ENCODE measurements at places on chromosomes 6 and 20.

DNA sequence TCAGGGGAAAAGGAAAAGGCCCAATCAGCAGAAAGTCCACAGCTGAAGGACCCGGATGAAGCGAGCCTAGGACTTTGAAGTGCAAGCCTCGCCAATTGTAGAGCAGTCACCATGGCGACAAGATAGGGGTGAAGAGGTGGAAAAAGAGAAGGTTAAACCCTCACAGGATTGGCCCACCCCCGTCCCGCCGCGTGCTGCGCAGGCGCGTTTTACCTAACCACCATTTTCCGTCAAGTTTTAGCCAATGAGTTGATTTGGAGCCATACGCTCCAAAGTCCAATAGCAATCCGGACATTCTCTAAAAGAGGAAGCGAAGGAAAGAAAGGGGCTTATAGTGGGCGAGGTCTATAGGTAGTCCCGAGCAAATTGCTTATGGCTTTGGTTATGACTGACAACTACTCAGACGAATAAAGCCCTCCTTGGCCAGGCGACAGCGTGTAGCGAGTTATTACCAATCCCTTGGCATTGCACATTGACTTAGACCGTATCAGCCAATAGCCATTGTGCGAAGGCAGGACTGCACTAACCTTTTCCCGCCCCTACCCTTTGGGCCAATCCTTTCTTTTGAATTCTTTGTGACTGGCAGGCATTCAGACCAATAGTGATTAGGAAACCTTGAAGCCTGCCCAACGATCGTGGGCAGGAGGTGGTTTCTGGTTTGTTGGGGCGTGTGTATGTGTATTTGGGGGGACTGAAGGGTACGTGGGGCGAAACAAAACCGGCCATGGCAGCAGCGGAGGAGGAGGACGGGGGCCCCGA is at the start of gene RNF5:
RNF5 (plus strand) TSS at position 618 of the 759 bp plus-strand sequence; CDS start at position 725, 107 bp downstream.
- peak; percentile 100 for DNase-seq

DNA sequence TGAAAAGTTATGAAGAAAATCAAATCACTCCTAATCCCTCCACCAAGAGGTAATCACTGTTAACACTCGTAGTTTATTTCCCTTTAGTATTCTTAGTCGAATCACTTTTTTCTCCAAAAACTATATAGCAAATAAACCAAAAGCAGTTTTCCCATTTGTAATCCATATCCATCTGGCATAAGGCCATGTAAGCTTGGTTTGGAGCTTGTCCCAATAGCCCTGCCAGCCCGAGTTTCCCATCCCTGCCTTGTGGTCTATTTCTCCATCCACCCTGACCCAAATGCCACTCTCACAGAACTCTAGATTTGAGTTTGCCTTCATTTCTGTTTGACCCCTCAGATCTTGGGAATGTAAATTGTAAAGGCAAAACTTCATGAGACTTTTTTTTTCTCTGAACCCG is 71.8 kb upstream of the DSP start:
- no peak for DNase-seq

- DNase-seq: no peak
These were observed 75.0 kb downstream of the MDGA1 start for GRCh38 chr6:37622646-37623071.

DNA sequence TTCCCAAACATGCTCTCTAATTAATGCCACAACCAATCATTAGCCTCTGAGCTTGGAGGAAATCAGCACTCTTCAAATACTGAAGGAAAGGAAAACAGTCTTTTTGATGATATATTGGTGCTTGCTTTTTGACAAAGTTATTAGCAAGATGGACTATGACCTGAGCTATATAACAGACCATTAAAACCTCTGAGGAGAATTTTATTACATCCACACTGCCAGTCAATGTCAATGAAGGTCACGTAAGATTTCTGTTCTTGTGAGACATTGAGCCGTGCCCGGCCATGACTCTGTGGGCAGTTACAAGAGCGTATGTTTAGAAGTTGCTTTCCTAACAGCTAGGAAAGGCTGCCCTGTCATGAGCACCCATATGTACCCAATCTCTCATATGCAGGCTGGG is 659.0 kb downstream of the UTRN start:
- DNase-seq: no peak

DNA sequence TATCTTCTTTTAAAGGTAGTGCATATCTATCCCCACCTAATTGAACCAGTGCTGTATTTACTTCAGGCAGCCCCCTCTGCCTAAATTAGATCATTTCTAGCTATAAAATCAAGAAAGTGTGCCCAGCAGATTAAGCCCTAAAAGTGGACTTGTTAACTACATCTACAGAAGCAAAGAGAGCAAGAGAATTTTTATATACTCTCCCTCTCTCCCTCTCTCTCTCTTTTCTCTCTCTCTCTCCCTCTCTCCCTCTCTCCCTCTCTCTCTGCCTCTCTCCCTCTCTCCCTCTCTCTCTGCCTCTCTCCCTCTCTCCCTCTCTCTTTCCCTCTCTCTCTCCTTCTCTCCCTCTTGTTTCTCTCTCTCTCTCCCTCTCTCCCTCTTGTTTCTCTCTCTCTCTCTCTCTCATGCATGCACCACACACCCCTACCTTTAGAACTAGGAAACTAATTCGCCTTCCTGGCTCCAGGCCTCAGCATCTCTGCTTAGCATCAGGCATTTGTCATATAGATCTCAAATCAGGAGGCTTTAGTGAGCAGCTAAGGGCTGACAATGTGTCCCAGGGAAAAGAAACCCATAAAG is 71.4 kb downstream of the FOXA2 start:
- DNase-seq: peak; percentile 23

- DNase-seq: no peak
These were observed 231.1 kb upstream of the TAB2 start for GRCh38 chr6:149086363-149086762.

GRCh38 chr6:116229287-116229913 is 24.5 kb downstream of the TSPYL4 start:
- DNase-seq: no peak

DNA sequence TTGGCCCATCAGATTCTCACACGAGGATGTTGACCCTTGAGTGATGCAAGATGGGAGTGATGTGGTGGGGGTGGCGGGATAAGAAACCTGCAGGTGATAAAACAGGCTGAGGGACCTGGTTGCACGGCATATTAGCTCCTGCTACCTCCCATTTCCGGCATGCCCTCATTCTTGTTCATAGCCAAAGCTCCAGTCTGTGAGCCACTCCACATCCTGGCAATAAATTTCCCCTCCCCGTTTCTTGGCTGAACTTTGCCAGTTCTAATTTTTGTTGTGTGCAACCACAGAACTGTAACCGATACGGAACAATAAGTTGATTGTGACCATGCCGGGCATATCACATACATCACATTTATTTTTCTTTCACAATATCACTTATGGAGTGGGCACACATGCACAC is 41.6 kb upstream of the NFATC2 start:
- DNase-seq: no peak

- no peak for DNase-seq
These were observed 112.2 kb downstream of the SULF2 start for GRCh38 chr20:47672886-47673670.

- DNase-seq: no peak
These were observed 74.7 kb downstream of the PTCHD4 start for GRCh38 chr6:48036316-48036715.

GRCh38 chr6:48834706-48835105 is 628.3 kb downstream of the MMUT start:
- DNase-seq: no peak

DNA sequence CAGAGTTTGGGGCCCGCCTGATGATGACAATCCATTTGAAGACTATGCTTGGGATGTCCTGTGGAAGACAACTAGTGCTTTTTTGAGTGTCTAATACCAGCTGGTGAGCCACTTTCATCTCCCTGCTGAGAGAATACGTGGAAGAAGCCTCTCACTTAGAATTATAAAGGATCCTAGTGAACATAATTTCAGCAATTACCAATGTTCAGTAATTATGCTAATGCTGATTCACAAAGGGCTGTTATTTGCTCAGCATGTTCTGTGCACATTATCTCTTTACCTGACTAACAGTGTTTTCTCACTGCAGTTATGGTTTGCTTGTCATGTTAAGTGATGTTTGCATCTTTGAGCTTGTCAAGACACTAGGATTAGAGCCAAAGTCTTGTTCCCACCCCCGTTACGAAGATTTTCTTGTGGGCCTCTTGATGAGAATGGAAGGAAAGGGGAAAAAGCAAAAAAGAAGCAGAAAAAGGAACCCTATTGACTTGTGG is 282.1 kb upstream of the CHD6 start:
- no peak for DNase-seq

GRCh38 chr6:128663238-128663637 is 142.8 kb upstream of the PTPRK start:
- DNase-seq: no peak

GRCh38 chr20:40679184-40679583 is 9.9 kb downstream of the MAFB start:
- DNase-seq: no peak

DNA sequence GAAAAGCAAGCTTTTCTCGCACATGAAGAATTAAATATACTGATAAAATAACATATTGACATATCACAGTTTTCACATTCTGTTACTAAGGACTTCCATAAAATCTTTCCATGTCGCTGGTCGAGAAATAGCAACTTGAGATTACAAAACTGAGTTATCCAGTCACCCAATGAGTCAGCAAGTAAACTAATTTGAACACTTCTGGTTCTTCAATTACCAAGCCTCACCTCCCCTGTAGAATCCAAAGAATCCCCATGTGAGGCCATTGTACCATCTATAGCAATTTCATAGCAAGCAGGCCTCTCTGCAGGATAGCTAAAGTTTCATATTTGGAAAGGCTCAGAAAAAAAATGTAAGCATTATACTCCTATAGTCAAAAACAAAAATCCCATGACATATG is 87.3 kb downstream of the PKHD1 start:
- no peak for DNase-seq

DNA sequence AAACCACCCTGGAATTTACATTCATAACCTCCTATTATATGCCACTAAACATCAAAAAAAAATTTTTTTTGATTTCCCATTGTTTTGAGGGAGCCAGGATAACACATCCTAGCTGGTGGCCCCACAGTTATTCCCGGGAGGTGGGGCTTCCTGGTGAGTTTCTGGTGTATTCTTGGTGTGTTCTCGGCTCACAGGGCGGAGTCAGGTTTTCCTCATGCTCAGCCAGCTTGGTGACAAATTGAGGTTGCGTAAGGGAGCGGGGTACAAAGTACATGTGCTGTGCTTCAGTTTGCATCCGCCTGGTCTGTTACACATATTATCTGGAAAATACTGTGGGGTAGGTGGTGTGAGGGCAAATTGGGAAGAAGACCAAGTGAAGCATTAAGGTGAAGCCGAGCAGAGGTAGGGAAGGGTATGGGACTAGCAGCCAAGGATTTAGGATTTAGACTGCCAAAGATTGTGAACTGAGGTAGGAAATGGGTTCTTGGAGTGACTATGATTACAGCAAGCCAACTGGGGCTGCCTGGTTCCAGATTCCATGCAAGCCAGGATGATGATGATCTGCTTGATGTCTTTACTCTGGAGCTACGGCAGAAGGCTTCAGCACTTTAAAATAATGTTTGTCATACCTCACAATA is 46.2 kb upstream of the EEF1A1 start:
- no peak for DNase-seq

DNA sequence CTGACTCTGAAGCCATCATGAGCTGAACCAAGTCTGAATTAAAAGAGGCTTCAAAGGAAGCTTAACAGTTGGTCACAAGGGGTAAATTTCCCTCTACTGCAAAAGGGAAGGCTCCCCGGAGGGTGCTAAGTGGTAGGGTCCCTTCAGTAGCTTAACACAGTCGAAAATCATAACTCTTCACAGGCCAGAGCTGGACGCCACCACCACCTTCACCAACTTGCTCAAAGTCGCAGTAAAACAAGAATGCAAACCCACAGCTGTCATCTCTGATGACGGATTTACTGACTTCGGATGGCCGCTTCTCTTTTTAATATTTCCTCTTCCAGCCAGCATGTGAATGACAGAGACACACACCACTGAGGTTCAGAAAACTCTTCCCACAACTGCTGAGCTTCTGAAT is 144.7 kb upstream of the FBXL4 start:
- no peak for DNase-seq
